ENCODE measurements at places on chromosomes 1 and 21. TPM values are rescaled to one million over a fixed set of nuclear protein-coding genes. Genes with fewer than 3 reads are reported as not detected.

TMEM82 gene
- total RNA-seq: not detected

ROR1 gene
- 21.4 TPM for total RNA-seq

- H3K4me1 ChIP-seq: no peaks in the 10 kb centered on the region
- no peak for DNase-seq
- no peak overlapping the region for H3K4me3 ChIP-seq
These were observed 324.0 kb upstream of the NEGR1 start for GRCh38 chr1:72606216-72606810.

GRCh38 chr21:38742580-38743260, 63.0 kb upstream of the ETS2 start:
- H3K27ac ChIP-seq: no peak overlapping the region
- no peaks in the 10 kb centered on the region for H3K27me3 ChIP-seq
- no peak for DNase-seq
- H3K4me3 ChIP-seq: no peak overlapping the region
- no peaks in the 10 kb centered on the region for H3K36me3 ChIP-seq
- no peaks in the 10 kb centered on the region for H3K4me1 ChIP-seq

- no peak overlapping the region for H3K4me3 ChIP-seq
- H3K27ac ChIP-seq: no peak overlapping the region
- no peaks in the 10 kb centered on the region for H3K27me3 ChIP-seq
- no peak for DNase-seq
- H3K4me1 ChIP-seq: no peaks in the 10 kb centered on the region
- H3K36me3 ChIP-seq: peaks cover 99% of the 10 kb centered on the region
These were observed 27.5 kb downstream of the LRRC71 start for GRCh38 chr1:156947818-156948525.

DNA sequence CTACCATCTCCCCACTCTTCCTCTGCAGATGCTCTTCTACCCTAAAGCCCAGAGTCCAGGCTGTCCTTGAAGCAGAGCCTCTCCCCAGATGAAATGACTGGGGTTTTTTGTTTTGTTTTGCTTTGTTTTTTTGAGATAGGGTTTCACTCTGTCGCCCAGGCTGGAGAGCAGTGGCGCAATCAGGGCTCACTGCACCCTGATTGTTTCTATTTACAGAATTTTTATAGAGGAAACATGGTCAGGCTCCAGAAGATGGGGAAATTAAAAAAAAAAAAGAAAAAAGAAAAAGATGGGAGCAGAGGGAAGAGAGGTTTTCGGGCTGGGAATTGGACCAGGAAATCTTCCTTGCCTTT, 43.7 kb upstream of the ZNF281 start:
- no peaks in the 10 kb centered on the region for H3K27me3 ChIP-seq
- no peaks in the 10 kb centered on the region for H3K36me3 ChIP-seq
- DNase-seq: no peak
- H3K4me3 ChIP-seq: no peak overlapping the region

KCNE1 gene
- total RNA-seq: 13.6 TPM

DNA sequence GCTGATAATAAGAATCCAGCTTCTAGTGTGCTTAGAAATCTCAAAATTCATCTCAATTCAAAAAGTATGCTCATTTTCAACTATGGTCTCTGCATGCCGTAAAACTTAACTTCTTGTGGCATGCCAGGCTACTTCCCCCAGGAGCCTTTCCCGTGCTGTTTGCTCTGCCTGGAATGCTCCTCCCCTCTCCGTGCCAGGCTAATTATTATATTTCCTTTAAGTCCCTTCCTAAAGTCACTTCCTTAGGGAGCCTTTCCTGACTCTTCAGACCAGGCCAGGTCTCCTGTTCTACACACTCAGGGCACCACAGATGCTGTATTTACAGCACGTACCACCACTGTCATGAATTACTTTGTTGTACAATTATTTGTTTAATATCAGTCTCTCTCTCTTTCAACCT, 67.1 kb upstream of the PPP2R5A start:
- H3K4me3 ChIP-seq: no peak overlapping the region
- peak overlapping the region; percentile 8 for H3K27ac ChIP-seq
- no peak for DNase-seq
- peaks cover 27% of the 10 kb centered on the region for H3K4me1 ChIP-seq

DNA sequence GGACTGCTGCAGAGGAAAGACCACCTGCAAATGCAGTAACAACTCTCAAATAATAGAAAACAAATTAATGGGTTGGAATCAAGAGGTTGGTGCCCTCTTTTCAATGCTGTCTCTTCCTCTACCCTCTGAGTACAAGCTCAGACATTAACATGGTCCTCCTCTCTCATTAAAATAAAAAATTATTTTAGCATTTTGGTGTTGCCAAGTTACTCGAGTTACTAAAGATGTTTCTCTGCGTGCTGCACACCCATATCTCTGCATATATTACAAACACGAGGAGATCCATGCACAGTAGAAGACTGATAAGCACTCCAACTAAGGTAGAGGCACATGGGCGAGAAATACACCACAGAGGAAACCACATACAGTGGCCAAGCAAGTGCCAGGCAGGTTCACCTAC, 21.5 kb downstream of the SIPA1L2 start:
- H3K27ac ChIP-seq: no peak overlapping the region
- peaks cover 4% of the 10 kb centered on the region for H3K4me1 ChIP-seq
- H3K36me3 ChIP-seq: no peaks in the 10 kb centered on the region

DNA sequence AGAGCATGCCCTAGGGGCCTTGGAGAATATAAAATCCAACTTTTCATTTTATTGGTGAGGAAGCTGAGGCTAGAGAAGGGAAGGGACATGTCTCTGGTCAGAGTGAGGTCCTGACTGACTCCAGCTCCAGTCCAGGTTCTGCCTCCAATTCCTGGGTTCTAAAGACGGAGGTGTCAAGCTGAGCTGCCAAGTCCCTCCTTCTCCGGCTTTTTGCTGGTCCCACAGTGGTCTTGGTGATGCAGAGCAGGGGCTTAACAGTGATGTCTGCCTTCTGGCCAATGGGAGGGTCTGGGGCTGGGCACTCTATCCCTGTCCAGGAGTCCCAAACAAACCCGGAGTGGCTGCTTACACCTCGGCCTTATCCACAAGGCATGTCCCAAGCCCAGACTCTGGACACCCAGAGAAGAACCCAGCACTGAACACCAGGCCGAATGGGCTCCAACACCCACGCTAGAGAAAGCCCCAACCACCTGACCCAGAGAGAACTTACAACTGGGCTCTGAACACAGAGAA, 104.8 kb downstream of the EBNA1BP2 start:
- peaks cover 12% of the 10 kb centered on the region for H3K27me3 ChIP-seq
- H3K4me1 ChIP-seq: peaks cover 10% of the 10 kb centered on the region
- no peak for DNase-seq
- H3K4me3 ChIP-seq: no peak overlapping the region

Data from upper lobe of right lung (tissue), 1 donor.